ENCODE measurements at places on chromosomes 2 and 18.

DNA sequence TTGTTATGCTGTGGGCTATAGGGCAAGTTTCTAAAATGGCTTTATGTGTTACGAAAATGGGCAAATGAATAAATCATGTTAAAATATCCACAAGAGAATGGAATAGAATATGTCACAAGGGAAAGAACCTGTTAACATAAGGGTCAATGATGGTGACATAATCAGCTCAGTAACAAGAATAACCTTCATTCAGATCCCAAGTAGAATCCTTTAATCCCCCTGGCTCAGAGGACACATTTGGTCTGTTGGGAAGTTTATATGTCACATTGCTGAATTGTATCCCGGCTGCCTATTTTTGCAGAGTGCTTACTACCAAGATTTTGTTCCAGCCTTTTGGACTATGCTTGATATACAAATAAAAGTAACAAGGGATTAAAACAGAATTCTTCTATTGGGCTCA is 13.1 kb upstream of the LGALSL start:
- DNase-seq = no peak

- no peak for DNase-seq
Measured at GRCh38 chr2:36486521-36487044, 111.4 kb downstream of the FEZ2 start.

DNA sequence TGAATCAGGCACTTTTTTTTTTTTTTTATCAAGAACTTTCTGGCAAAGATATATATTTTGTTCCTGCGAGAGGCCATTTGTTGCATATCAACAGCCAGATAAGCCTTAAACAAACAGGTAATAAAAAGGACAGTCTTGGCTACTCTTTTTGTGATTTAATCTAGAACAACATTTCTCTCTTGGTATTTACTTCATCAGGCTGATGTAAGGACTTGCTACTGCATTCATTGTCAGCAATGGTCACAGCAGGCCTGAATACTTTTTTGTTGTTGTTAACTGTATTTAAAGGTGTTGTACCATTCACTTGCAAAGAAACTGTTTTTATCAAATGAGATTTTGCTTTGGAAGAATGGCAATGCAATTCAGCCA is 683.8 kb downstream of the IRS1 start:
- no peak for DNase-seq

DNA sequence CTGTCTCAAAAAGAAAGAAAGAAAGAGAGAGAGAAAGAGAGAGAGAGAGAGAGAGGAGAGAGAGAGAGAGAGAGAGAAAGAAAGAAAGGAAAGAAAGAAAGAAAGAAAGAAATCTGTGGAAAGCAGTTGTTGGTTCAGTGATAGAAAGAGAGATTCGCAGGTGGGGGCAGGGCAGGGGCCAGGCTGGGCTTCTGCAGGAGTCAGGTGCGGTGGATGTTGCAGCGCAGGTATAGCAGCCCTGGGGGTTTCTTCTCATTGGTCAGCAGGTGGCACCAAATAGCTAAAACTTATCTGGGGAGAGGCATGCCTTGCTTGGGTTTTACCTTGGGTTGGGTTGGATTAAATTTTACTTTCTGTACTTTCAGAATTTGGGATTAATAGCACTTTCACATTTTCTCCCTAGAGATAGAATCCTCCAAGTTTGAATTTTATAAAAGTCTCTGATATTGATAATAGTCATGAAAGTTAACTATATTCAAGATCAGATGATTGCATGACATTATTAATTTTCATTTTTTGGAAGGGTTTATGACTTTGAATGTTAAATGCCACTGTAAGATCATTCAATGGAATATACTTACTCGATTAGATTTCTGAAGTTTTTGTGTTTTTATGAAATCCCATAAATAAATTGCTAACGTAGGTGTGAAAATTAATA is 66.6 kb downstream of the SPTBN1 start:
- DNase-seq = no peak

DNA sequence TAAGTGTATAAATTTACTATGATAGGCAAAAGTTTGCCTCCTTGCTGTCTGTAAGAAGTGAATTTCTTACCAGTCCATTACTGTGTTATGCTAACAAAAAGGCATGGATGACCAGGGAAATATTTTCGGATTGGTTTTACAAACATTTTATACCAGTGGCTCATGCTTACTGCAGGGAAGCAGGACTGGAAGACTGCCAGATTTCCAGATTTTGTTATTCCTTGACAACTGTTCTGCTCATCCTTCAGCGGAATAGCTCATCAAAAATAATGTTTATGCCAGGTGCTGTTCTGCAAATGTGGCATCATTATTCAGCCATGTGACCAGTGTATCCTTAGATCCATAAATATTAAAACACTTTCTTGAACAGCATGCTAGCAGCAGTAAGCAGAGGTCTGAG is 40.4 kb upstream of the NETO1 start:
- DNase-seq = no peak

DNA sequence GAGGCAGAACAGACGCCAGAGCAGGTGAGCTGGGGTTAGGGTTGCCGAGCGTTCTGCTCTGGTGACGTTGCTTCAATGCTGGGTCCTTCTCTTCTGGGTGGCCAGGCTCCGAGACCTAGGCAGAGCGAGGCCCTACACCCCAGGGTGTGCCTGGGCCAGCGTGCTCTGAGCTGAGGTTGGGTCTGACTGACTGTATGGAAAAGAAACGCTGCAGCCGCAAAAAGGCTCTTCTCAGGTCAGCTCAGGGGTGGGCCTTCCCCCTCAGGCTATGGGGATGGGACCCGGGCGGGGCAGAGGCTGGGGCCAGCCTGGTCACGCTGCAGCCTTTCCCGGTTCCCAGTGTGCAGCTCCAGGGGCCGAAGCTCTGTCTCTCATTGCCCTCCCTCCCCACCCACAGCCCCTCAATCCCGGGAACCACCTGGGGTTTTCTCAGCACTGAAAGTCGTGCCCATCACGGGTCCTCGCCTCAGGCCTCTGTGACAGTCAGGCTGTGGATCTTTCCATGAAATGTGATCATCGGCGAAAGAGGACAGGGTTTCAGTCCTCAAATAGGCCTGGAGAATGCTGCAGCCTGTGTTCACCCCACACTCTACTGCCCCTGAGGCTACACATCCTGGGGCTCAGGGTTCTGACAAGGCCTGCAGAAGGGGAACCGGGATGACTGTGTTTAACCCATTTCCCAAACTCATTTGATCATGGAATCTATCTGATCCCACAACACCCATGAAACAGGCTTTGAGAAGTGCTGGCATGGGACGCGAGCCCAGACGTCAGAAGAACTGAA is 19.4 kb downstream of the CYP26B1 start:
- no peak for DNase-seq

DNA sequence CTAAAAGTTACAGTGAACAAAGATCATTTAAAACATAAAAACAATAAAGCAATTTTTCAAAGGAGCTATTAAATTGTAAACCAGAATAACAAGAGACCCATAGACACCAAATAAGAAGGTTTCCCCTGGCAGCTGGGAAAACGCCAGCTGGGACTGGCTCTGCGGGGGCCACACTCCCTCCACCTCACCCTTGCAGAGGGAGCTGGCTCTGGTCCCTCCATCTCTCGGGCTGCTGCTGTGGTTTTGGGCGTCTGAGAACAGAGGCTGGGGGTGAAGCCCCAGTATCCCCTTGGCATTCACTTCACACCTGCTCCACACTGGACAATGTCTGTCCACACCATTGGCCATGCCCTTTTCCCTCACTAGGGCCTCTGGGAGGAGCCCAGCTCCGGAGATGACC is 62.1 kb upstream of the OTOS start:
- no peak for DNase-seq

DNA sequence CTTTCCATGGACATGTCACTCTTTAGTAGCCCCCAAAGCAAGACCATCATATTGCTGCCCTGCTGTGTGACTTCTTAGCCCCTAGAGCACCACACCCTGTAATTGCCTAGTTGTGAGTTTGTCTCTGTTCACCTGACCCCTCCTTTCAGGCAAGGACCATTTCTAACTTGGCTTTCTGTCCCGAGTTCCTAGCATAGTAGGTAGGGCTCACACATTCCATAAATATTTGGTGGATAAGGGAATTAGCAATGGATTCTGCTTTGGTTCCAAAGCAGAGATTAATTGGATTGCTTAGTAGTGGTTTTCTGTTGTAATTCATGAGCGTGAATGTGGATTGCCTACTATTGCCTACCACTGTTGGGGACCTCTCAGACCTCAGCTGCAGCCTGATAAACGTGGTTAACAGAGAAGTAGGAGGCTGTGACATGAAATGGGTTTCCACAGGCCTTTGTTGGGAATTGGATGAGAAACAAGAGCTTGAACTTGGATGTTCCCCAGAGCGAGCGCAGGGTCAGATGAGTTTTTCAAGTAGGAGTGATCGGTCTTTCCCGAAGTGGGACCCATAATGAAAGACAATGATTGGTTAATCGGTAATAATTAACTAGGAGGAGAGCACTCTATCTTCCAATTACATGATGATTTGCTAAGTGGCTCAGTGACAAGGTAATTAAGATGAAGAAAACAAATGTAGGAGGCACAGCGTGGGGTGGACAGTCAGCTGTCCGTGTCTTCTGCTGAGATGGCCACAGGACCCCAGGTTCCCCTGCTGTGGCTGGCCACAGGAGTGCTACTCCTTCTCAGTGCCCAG is 13.4 kb upstream of the UGT1A1 start:
- no peak for DNase-seq

DNA sequence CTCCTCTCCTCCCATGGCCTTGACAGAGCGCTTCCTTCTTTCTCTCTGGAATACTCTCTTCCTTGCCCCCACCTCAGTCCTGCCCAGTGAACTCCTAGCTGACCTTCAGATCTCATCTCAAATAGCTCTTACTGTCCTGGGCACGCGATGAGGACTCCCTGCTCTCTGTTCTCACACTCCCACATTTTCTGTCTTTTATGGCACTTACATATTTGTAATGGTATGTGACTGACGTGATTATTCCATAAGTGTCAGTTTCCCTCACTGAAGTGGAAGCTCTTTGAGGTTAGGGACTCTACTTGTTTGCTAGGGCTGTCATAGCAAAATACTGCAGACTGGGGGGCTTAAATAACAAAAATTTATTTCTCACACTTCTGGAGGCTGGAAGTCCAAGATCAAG is 1.7 kb upstream of the DYSF start:
- no peak for DNase-seq

DNA sequence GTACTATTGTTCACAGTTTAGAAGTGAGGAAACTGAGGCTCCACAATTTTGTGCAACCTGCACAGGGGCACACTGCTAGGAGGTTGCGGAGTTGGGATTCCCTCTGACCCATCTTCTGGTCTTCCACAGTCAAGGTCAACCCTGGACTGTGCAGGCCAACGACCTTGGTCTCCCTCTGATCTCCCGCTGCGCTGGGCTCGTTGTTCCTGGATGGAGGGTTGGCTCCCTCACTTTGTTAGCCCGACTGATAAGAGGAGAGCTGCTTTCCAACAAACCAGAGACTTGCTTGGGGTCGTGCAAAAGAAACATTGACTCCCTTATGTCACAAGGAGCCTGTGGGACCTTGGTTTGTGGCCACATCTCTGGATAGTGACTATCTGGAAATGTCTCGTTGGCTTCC is 187.6 kb downstream of the MYCN start:
- no peak for DNase-seq

DNA sequence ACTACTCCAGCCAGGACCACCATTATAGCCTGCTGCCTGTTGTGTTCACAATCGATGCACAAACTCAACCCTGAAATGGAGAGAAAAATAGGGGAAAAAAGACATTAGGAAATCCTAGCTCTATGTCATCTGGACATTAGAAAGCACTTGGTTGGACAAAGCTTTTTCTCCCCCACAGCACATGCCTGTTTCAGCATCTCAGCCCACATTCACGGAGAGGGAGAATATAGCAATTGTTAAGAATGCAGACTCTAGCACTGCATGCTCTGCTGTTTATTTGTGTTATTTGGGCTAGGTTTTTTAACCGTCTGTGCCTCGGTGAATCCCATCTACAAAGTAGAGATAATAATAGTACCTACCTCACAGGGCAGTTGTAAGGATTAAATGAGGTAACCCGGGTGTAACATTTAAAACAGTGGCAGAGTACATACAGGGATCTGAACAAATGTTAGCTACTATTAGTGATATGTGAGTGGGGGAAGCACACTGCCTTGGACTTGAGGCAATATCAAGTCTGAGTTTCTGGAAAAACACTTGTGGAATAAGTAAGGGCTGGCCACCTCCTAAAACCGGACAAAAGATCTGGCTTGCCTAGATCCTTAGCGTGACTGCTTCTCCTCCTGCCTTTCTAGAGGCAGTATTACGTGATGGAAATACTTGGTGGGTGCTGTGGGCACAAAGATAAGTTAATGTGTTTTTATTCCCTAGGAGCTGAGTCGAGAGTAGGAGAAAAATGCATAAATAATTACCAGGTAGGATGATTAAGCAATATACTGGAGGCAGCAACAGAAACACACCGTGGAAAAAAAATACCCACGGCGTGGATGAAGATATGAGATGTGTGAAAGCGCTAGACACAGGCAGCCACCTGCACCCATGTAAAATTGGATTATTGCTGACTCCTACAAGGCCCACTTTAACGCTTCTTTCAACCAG is 1.0 kb upstream of the PPP1CB start:
- DNase-seq = no peak

DNA sequence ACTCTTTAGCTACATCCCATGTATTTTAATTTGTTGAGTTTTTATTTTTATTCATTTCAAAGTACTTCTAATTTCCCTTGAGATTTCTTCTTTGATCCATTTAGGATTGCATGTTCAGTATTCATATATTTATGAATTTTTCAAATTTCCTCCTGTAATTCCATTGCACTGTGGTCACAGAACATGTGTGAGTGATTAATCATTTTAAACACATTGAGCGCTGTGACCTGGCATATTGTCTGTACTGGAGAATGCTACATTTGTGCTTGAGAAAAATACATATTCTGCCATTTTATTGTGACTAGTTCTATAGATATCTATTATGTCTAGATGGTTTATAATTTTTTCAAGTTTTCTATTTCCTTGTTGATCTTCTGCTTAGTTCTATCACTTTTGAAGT is 353.7 kb downstream of the RAD51AP2 start:
- DNase-seq = no peak

DNA sequence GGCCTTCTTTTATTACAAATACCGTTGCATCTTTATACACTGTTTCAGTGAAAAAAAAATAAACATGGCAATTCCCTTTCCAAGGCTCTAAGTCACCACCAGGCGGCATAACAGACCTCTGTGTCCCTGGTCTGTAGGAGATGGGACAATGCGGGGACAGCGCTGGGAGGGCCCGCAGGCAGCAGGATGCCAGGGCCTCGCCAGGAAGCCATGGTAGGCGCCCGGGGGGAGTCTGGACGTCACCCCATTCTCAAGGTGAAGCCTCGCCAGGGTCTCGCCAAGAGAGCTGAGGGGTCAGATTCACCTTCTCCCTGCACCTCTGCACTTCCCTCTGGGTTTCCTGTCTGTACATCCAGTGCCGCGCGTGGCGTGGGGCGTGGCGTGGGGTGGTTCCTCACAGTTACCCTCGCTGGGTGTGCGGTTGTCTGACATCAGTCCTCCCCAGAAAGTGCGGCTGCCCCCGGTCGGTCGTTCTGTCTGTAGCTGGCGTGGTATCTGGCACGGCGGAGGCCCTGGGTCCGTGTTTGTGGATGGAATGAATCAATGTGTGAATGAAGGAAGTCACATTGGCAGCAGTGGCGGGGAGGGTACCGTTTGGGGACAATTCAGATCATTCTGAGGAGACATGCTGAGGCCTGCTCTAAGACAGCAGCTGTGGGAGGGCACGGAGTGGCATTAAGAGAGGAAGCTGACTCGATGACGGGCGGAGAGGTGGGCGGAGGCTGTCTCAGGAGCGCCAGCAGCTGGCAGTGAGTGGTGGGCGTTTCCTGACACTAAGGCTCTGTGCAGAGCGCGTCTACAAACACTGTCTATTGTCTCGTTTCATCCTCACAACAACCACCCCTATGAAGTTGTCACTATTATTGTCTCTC is 46.0 kb downstream of the LRRFIP1 start:
- peak; percentile 78 for DNase-seq

- no peak for DNase-seq
Measured at GRCh38 chr2:28649481-28650265, 102.0 kb upstream of the PPP1CB start.
